Activated CD8-positive, alpha-beta T cell treated with anti-CD3 and anti-CD28 coated beads, Interleukin-2, amount 10 ng/mL, durations not matched to agents 7 days and 5 days (primary cell): ENCODE measurements at places on chromosomes 3 and 15.

DNA sequence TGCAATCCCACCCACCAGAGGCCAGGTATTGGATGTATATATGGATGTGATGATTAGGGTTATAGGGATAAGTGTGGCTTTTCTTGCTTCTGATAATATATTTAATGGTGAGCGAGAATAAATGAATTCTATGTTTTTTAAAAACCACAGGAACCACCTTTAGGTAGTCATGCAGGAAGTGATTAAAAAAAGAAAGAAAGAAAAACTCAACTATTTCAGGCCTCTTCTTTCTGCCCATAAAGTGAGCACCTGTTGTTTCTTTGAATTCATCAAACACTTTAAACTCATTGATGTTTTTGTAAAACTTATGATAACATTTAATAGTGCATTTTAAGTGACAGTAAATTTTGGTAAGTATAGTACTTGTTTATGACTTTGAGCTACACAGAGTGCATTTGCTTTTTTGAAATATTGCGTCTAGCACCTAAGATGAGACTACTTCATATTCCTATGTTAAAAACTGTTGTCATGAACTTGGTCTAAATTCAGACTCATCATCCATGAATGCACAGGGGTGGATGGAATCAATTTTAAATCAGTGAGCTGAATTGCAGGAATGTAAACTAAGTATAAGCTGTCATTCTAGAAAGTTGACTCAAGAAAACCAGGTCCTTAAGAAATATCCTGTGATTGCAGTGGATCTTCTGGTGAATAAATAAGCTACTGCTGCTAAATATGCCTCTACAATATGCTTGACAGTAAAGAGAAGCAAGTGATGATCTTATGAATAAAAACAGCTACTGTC lies 764.4 kb upstream of the NECTIN3 start:
- no peak for DNase-seq

DNA sequence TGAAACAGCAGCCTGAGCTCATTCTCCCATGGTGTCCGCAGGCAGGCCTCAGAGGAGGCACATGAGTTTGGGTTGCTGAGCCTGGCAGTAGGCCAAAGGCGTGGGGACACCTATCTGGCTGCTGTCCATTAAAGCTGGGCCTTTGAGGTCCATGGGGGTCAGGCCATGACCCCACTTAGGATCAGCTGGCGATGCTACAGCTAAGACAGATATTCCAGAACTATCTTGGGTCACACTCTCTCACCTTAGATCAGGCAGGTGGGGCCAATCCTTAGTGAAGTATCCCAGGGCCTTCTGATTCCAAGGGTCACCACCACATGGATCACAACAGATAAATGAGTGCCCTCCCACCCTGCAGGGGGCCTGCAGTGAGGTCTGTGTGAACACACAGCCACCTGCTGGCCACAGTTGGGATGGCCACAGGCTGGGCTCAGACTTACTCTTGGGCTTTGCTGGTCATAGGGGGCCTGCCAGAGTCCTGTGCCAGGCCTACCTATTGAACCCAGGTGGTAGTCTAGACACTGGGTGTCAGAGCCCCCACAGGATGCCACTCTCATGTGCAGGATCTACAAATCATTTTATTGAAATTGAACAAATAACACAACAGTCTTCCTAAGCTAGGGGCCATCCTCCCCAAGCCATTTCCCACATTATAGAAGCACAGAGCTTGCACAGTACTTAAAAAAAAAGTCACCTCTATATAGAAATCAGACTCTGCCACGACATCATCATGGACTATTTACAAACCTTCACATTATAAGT lies 2.0 kb upstream of the HYAL2 start:
- peak; percentile 77 for DNase-seq

DNA sequence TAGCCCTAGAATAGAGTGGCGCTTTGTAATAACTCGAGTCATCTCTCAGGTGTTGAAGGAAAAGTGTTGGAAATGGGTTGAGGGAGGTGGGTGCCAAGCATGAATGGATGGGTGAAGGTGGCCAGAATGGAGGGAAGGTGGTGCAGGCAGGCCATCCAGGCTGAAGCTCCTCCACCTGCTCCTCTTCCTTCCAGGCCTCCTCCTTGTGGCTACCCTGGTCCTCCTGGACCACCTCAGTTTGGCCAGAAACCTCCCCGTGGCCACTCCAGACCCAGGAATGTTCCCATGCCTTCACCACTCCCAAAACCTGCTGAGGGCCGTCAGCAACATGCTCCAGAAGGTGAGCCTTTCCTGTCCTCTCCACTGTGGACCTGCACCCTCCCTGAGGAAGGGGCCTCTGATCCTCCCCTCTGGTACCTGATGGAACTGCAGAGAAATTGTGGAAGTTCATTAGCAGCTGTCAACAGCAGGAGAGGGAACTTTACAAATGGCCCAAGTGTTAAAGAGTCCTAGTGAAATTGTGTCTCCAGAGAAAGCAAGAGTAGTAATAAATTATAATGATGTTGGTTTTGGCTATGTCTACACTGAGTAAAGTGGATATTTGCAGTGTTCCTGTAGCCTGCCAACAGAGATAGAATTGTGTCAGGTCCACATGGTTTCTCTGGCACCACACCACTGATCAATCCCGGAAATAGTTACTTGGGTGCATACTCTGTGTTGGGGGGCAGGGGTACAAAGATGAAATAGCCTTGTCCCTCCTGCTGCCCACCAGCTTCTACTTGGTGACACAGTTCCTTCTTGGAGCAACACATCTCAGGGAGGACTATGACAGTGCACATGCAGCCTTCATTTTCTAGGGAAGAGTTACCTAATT lies 1.6 kb downstream of the IL12A start:
- DNase-seq: no peak

- DNase-seq: peak; percentile 56
Measured at GRCh38 chr3:105764378-105765307, 104.2 kb downstream of the CBLB start.

DNA sequence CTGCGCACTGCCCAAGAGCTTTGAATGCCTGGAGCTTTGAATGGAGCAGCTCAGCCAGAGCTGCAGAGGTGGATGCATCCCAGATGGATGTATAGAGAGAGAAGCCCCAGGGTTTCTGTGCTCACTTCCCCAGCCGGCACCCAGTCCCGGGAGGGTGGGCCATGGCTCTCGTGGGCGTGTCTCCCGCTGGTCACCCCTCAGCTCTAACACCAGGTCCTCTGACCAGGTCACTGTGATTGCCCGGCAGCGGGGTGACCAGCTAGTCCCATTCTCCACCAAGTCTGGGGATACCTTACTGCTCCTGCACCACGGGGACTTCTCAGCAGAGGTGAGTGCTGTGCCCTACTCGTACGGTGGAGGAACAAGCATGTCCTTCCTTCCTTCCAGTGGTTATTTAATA lies 10.7 kb downstream of the TMEM43 start:
- no peak for DNase-seq

- DNase-seq: no peak
Measured at GRCh38 chr3:183464480-183464879, 36.1 kb upstream of the MCF2L2 start.

- DNase-seq: no peak
Measured at GRCh38 chr3:7503431-7503830, 642.5 kb downstream of the GRM7 start.

- DNase-seq: peak; percentile 49
Measured at GRCh38 chr3:56790016-56790821, 11.5 kb downstream of the ARHGEF3 start.
